ENCODE measurements at places on chromosomes 7 and 10. TPM values are rescaled to one million over a fixed set of nuclear protein-coding genes. Genes with fewer than 3 reads are reported as not detected.

- DNase-seq, result peak; percentile 23
These were observed 51.8 kb upstream of the DUSP5 start for GRCh38 chr10:110445871-110446270.

LHFPL3 gene
- not detected for total RNA-seq

GALNT17 gene
- 7.1 TPM for total RNA-seq

DNA sequence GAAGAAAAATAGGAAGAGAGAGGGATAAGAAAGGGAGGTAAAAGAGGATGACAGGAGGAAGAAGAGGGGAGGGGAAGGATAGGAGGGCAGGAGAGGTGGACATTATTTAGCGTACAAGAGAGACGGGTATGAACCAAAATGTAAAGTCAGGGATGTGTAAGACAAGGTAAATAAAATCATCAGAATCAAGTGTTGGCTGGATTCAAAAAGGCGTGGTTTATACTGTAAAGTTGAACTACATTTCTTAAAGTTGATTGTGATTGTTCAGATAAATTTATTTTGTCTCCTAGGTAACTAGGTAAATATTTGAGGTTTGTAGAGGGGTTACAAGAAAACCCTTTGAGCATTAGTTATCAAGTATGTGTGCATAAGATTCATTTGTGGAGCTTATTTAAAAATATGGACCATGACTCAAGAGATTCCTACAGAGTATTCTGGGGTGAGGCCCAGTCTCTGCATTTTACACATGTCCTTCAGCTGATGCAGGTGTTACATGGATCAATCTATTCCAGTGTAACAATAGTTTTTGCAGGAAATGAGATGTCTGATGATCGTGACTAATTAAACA lies 512.1 kb upstream of the MBL2 start:
- no peak for DNase-seq

GRCh38 chr10:60208676-60209269 lies 180.9 kb downstream of the ANK3 start:
- no peak for DNase-seq

DNA sequence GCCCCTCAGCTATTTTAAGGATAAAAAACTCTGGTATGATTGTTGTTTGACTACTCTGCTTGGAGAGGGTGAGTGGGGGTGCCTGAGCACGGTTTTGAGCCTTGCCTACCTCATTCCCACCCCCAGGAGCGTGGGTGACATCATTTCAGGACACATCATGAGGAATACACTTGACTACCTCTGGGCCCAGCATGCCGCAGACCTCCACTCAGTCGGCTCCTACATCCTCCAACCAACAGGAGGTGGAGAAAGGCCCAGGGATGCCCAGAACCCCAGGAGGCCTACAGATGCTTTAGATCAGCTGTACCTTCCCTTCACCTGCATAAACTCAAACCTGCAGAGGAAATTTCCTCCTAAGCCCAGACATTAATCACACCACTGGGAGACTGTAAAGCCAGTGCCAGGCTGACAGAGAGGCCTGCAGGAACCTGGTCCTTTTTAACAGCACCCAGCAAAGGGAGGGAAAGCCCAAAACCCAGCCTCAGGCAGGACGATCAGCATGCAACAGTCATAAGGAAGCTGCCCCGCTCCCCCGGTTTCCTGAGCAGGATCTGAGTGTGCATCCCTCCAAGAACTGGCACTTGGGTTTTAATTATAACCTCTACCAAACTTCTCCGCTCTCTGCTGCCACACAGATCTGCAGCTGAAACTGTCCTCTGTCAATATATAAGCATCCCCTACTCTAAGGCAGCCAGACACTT lies 61.7 kb upstream of the ZNRF2 start:
- no peak for DNase-seq

DNA sequence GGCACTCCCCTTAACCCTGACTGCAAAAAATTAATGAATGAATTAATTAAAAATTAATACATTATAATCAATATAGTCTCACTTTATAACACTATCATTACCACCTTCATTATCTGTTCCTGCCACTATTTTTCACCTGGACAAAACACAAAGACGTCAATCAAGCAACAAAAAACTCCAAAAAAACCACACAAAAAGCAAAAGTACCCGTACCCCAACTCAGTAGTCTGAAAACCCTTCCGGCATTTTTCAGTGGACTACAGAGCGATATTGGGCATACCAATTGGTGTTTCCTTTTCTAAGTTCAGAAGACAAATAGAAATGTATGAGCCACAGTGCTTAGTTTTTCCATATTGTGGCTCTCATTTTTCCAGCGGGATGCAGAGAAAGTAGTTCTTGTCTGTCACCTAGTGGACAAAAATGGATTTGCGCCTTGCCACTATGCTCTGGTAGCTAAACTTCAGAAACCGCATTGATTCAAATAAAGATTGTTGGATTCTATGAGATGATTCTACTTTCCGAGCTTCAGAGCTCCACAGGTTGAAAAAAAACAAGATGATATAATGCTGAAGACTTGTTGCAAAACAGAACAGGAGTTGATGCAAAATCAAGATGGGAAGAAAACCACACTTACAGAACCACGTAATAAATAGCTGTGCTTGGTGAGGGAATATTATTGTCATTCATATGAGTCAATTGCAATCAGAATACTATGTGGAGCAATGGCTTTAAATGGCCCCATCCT lies 50.6 kb upstream of the ITGB1 start:
- no peak for DNase-seq

DNA sequence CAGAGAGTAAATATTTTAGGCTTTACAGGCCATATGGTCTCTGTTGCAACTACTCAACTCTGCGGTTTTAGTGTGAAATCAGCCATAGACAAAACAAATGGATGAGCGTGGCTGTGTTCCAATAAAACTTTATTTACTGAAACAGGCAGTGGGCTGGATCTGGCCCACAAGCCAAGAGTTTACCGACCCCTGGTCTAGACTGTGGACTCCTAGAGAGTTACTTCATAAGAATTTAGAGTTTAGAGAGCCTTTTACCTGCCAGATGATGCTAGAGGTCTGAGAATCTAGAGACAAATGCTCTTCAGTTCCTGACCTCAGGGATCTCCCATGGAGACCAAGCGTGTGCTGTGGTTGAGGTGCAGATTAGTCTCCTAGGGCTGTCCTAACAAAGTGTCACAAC lies 174.8 kb downstream of the PTEN start:
- DNase-seq, result no peak

TMEM176B gene
- 68.2 TPM for total RNA-seq

DNA sequence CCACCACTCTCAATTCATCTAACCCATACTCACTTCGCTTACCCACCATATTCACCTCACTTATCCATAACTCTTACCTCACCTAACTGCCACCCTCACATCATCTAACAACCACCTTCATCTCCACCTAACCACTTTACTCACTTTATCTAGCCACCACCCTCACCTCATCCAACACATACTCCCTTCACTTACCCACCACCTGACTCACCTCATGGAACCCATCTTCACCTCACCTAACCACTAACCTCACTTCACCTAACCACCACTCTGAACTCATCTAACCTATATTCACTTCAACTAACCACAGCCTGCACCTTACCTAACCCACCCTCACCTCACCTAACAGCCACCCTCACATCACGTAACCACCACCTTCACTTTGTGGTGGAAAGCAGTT lies 84.2 kb downstream of the VIPR2 start:
- no peak for DNase-seq

DNA sequence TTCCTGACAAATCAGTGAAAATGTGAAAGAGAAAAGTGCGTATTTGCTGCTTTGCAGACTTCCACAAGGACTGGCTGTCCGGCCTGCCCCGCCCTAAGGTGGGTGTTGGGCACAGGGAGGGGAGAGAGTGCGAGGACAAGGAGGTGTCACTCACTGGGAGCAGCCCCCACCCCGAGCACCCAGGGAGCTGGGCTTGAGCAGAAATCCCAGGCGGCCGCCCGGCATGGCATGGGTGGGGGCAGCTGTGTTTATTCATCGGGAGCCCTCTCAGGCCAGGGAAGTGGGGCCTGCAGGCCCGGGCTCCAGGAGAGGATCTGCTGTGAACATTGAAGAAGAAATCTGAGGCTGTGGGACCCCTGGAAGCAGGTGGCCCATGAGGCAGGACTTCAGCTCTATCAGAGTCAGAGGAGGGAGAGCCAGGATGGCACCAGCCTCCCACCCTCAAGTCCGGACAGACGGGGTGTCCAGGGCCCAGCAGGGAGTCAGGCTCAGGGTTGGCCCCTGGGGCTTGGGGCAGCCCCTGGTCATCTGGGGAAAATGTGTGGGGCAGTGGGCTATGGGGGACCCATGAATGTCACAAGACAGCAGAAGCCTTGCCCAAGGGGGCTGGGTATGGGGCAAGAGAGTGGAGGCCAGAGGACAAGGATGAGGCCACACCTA lies 164.4 kb upstream of the PPP2R2D start:
- peak; percentile 41 for DNase-seq

DNA sequence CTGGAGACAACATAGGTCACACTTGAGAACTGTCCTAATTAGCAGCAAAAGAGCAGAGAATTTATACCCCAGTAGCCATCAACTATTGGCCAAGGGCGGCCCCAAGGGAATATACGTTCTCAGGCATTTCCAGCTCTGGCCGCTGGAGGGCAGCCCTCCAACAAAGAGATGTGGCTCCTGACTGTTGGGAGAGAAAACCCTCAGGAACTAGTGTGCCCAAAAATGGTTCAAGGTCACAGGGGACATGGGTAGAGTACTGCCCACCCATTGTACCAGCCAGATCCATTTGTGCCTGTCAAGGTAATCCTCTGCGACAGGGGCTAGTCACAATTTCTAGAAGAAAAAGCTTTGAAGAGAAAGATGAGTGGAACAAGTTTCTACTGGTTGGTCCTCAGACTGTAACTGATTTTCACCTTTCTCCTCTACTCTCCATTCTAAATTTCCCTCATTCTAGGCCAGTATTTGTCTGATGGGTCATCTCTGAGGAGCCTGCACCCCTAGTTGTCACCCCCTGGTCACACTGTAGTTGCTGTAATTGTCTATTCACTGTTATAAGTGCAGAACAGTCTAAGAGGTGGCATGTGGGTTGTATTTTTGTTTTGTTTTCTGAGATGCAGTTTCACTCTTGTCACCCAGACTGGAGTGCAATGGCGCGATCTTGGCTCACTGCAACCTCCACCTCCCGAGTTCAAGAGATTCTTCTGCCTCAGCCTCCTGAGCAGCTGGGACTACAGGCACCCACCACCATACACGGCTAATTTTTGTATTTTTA lies 14.7 kb upstream of the C7orf33 start:
- peak; percentile 84 for DNase-seq

GRCh38 chr7:91571601-91572000 lies 307.4 kb downstream of the FZD1 start:
- DNase-seq, result no peak

- no peak for DNase-seq
These were observed 336.0 kb downstream of the AUTS2 start for GRCh38 chr7:69934144-69934903.

CPN1 gene
- not detected for total RNA-seq

CHCHD3 gene
- 43.0 TPM for total RNA-seq

GRCh38 chr10:86377797-86378146 lies 11.2 kb upstream of the GRID1 start:
- peak; percentile 25 for DNase-seq

DNA sequence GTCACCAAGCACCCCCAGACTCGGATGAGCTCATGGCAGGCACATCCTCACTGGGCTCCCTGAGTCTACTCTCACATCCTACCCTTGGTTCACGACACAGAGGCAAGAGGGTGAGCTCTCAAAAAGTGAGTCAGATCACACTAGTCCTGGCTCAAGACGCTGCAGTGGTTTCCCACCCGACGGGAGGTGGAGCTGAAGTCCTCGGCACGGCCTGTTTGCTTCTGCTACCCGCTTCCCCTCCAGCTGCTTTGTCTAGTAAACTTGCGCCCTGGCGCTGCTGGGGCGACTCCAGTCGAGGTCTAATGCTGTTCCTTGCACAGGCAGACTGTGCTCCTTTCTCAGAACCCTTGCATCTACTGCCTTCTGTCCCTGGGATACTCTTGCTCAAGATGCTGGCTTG lies 13.5 kb upstream of the SFMBT2 start:
- DNase-seq, result no peak

IL6 gene
- total RNA-seq, result 6.5 TPM

CCDC186 gene
- 33.3 TPM for total RNA-seq

- peak; percentile 96 for DNase-seq
These were observed at the start of gene NOM1 for GRCh38 chr7:156949541-156950380. Gene NOM1, plus strand, starts transcription at chr7:156949712. Its CDS starts 26 bp downstream, at chr7:156949738.

CALML5 gene
- total RNA-seq, result not detected

PGAM1 gene
- 139 TPM for total RNA-seq

- peak; percentile 65 for DNase-seq
These were observed 623 bp downstream of the HOXA4 start for GRCh38 chr7:27129729-27130539.

- no peak for DNase-seq
These were observed 461.9 kb downstream of the PLXNA4 start for GRCh38 chr7:132114411-132114810.

ZNF273 gene
- 2.3 TPM for total RNA-seq

- no peak for DNase-seq
These were observed 31.4 kb upstream of the NPVF start for GRCh38 chr7:25259487-25260243.

GRCh38 chr7:136405931-136406777 lies 429.0 kb upstream of the MTPN start:
- no peak for DNase-seq

GRCh38 chr10:15084502-15084922 lies 4.1 kb downstream of the ACBD7 start:
- DNase-seq, result no peak

DNA sequence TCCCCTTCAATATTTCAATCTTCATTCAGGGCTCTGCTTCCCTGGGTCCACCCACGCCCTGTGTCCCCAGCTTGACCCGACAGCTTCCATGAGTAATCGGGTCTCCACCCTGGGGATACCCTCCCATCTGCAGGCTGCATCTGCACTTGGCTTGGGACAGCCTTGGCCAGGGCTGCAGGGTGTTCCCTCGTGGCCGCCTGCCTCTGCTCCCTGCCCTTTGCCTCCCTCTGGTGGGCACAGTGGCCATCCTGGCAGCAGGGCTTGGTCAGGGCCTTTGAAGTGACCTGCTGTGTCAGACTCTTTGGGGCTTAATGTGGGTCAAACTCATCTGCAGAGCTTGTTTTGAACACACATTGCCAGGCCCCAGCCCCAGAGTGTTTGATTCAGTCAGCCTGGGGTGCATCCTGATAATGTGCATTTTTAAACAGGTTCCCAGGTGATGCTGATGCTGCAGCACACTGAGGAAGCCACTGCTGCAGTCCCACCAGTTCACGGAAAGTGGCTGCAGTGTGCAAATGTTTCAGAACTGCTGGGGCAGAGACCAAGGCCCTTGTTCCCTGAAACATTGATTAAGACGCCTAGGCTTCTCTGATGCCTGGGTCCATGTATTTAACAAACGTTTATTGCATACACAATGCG lies 80.7 kb upstream of the SEC61G start:
- peak; percentile 86 for DNase-seq
